ENCODE measurements at places on chromosomes 1 and 21. TPM values are rescaled to one million over a fixed set of nuclear protein-coding genes. Genes with fewer than 3 reads are reported as not detected.

Gene GREM2
- not detected for total RNA-seq

Gene PIK3R3
- total RNA-seq: 32.7 TPM

- H3K36me3 ChIP-seq: no peaks in the 10 kb centered on the region
- H3K4me1 ChIP-seq: no peaks in the 10 kb centered on the region
- H3K27ac ChIP-seq: no peak overlapping the region
- DNase-seq: no peak
- peaks cover 24% of the 10 kb centered on the region for H3K27me3 ChIP-seq
Observed at GRCh38 chr1:67184838-67185421, 18.7 kb downstream of the IL23R start.

DNA sequence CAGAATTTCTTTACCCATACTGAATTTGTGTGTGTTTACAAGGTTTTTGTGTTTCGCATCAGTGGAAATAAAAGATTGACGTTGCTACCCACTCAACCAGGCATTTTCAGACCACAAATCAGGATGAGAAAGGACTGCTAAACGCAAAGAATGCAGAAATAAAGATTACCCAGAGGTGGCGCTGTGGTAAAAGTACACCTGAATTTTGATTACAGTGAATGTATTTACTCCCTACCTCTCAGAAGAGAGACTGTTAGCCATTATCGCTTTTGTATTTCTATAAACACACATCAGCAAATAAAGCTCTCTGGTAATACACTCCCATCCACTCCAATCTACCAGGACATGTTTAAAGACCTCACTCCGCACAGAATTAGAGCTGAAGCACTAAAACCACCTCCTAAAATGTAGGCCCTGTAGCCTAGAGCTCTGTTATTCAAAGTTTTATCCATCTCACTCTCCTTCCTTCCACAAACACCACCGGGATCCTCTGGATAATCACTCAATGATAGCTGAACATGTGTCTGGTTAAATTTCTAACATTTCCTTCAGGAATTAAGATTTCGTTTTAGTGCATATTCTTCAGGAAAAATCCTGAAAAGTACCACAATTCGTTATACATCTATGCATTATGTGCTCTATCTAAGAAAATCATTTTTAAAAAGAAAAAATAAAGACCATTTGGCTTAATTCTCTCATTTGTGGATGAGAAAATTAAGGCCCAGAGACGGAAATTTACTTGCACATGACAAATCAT is 2.5 kb upstream of the LMO4 start:
- H3K4me1 ChIP-seq: peaks cover 32% of the 10 kb centered on the region
- H3K27me3 ChIP-seq: no peaks in the 10 kb centered on the region
- H3K4me3 ChIP-seq: no peak overlapping the region
- H3K36me3 ChIP-seq: no peaks in the 10 kb centered on the region
- no peak for DNase-seq
- no peak overlapping the region for H3K27ac ChIP-seq

GRCh38 chr21:36463991-36464390 is 15.9 kb downstream of the CLDN14 start:
- H3K36me3 ChIP-seq: no peaks in the 10 kb centered on the region
- no peak overlapping the region for H3K27ac ChIP-seq
- DNase-seq: no peak
- H3K27me3 ChIP-seq: peaks cover 20% of the 10 kb centered on the region
- H3K4me1 ChIP-seq: peaks cover 13% of the 10 kb centered on the region
- H3K4me3 ChIP-seq: no peak overlapping the region

Gene CD52
- 2.4 TPM for total RNA-seq

Gene PRR9
- total RNA-seq: not detected

Gene CYP4B1
- total RNA-seq: 11.5 TPM

DNA sequence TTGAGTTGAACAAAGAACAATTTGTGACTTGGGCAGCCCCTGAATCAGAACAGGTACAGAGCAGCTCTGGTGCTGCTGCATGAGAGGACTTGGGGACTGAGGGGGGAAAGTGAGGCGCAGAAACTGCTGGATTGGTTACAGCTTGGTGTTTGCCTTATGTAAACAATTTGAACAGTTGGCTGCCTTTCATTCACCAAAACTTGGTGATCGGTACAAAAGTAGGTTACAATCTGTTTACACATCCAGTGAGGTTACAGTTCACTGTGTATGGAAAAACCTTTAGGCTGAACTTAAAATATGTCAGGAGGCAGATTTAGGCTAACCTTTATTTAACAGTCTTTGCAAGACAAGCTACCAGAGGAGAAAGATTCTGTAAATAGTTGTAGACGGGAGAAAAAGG is 28.6 kb upstream of the MTR start:
- peaks cover 27% of the 10 kb centered on the region for H3K36me3 ChIP-seq
- no peak for DNase-seq
- no peak overlapping the region for H3K27ac ChIP-seq
- no peak overlapping the region for H3K4me3 ChIP-seq
- H3K4me1 ChIP-seq: no peaks in the 10 kb centered on the region
- H3K27me3 ChIP-seq: no peaks in the 10 kb centered on the region

DNA sequence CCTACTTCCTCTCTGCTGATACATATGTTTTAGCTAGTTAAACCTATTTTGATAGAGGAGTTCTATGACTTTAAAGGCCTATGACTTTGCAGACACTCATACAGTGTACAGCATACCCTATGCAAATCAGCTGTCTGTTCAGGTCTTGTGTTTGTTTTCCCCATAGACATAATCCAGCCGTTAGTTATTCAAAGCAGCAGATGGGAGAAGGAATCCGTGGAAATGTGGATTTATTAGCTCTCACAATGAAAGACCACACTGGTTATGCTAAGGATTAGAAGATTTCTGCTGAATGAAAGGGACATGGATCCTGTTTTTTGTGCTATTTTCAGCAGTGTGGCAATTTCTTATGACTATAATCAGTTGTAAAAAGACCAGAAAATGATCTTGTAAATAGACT is 59.8 kb downstream of the MAST2 start:
- H3K27me3 ChIP-seq: no peaks in the 10 kb centered on the region
- no peak overlapping the region for H3K4me3 ChIP-seq
- H3K27ac ChIP-seq: peak overlapping the region; percentile 1
- peaks cover 25% of the 10 kb centered on the region for H3K4me1 ChIP-seq
- no peak for DNase-seq

Gene LCE1F
- total RNA-seq: not detected

Gene CNN3
- total RNA-seq: 67.9 TPM

Gene SPRR1A
- not detected for total RNA-seq

Gene ARHGEF11
- total RNA-seq: 29.1 TPM

Gene COL9A2
- 0.27 TPM for total RNA-seq

Gene LRRC3
- total RNA-seq: 1.8 TPM

- peaks cover 5% of the 10 kb centered on the region for H3K27me3 ChIP-seq
- DNase-seq: no peak
- H3K36me3 ChIP-seq: no peaks in the 10 kb centered on the region
- no peak overlapping the region for H3K27ac ChIP-seq
- H3K4me3 ChIP-seq: no peak overlapping the region
Observed at GRCh38 chr1:22833699-22834098, 123.1 kb downstream of the EPHB2 start.

Gene HLX
- 3.5 TPM for total RNA-seq

Gene MRPL24
- 92.1 TPM for total RNA-seq

GRCh38 chr1:24119859-24120756 is 8.2 kb upstream of the MYOM3 start:
- peaks cover 24% of the 10 kb centered on the region for H3K4me1 ChIP-seq
- peak overlapping the region; percentile 43 for H3K4me3 ChIP-seq
- H3K36me3 ChIP-seq: no peaks in the 10 kb centered on the region
- DNase-seq: peak; percentile 53
- peaks cover 35% of the 10 kb centered on the region for H3K27me3 ChIP-seq

DNA sequence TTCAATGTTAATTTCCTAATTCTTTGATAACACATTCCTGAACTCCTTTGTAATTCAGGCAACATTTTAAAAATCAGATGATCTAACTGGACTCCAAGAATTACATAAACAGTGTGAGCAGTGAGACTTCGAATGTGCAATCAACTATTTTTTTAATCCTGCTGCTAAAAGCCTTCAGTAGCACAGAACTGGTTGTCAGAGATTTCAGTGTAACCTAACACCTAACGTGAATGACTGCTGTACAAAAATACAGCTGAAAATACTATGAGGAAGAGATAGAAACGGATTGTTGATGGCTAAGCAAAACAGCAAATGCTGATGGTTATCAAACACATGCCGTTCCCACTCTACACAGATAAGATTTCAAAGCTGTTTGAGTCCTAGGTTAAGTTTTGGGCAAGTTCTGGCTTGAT is 46.1 kb downstream of the APP start:
- peak overlapping the region; percentile 69 for H3K27ac ChIP-seq
- DNase-seq: no peak
- H3K27me3 ChIP-seq: no peaks in the 10 kb centered on the region
- peak overlapping the region; percentile 22 for H3K4me3 ChIP-seq
- peaks cover 74% of the 10 kb centered on the region for H3K4me1 ChIP-seq

Gene NMNAT1
- 22.2 TPM for total RNA-seq

GRCh38 chr1:150874455-150875196 is 1.8 kb downstream of the ARNT start:
- H3K27me3 ChIP-seq: no peaks in the 10 kb centered on the region
- no peak for DNase-seq
- peaks cover 9% of the 10 kb centered on the region for H3K36me3 ChIP-seq

DNA sequence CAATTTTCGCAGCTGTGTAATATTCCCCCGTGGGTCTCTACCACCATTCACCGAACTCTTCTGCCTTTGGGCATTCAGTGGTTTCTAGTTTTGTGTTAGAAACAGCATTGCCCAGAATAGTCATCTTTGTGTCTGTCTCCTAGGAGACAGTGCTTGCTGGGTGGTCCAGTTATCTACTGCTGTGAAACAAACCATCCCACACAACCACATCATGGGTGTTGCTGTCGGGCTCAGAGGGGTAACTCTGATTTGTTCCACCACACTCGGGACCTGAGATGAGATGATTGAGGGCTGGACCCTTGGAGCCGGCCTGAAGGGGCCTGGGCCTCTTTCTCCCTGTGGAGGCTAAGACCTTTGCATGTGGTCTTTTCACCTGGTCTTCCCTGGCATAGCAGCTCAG is 427.2 kb upstream of the VAMP3 start:
- no peak overlapping the region for H3K27ac ChIP-seq
- DNase-seq: no peak
- no peak overlapping the region for H3K4me3 ChIP-seq

Gene TGFB2
- 4.4 TPM for total RNA-seq

Gene TAS1R3
- 0.93 TPM for total RNA-seq

GRCh38 chr1:220751111-220751510 is 3.0 kb downstream of the MTARC2 start:
- H3K27ac ChIP-seq: peak overlapping the region; percentile 96
- peaks cover 19% of the 10 kb centered on the region for H3K36me3 ChIP-seq
- DNase-seq: no peak
- peaks cover 72% of the 10 kb centered on the region for H3K4me1 ChIP-seq
- H3K4me3 ChIP-seq: peak overlapping the region; percentile 87
- no peaks in the 10 kb centered on the region for H3K27me3 ChIP-seq

Gene LYPD8
- total RNA-seq: not detected

Gene TACSTD2
- 0.16 TPM for total RNA-seq

Gene CCDC28B
- 16.7 TPM for total RNA-seq

DNA sequence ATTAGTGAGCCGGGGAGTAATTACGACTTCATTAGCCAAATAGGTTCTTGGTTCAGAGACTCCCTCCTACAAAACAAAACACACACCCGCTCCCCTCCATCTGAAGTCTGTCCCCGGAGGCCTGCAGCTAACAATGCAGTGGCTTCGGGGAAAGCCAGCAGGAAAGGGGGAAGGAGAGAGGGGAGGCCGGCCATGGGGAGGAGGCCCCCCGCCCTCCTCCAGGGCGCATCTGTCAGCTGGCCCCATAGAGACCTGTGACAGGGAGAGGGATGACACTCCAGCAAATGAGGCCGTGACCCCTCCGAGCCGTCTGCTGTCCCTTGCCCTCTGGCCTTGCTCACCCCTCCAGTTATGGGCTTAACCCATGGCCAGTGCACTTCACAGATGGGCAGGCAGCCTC is 12.1 kb upstream of the CNTN2 start:
- H3K27ac ChIP-seq: no peak overlapping the region
- H3K36me3 ChIP-seq: no peaks in the 10 kb centered on the region
- H3K27me3 ChIP-seq: peaks cover 65% of the 10 kb centered on the region
- H3K4me3 ChIP-seq: no peak overlapping the region

Gene ETV3L
- not detected for total RNA-seq

- H3K36me3 ChIP-seq: no peaks in the 10 kb centered on the region
- no peaks in the 10 kb centered on the region for H3K27me3 ChIP-seq
- peaks cover 37% of the 10 kb centered on the region for H3K4me1 ChIP-seq
- H3K27ac ChIP-seq: peak overlapping the region; percentile 89
- H3K4me3 ChIP-seq: no peak overlapping the region
Observed at GRCh38 chr1:234879147-234880080, 249.2 kb downstream of the TOMM20 start.

Gene CHRM3
- total RNA-seq: 0.36 TPM
